ENCODE measurements at places on chromosomes 1 and 21. TPM values are rescaled to one million over a fixed set of nuclear protein-coding genes. Genes with fewer than 3 reads are reported as not detected.
A peak's percentile ranks its signal among the peaks of the same experiment; 100 is the strongest.

The LCE1D gene
- not detected for total RNA-seq

The SFN gene
- total RNA-seq = 1.8 TPM

GRCh38 chr1:58064166-58064565 lies 482.4 kb downstream of the OMA1 start:
- H3K4me3 ChIP-seq = no peak overlapping the region
- DNase-seq = no peak
- H3K27me3 ChIP-seq = no peaks in the 10 kb centered on the region
- no peaks in the 10 kb centered on the region for H3K36me3 ChIP-seq
- no peaks in the 10 kb centered on the region for H3K4me1 ChIP-seq
- no peak overlapping the region for H3K27ac ChIP-seq

GRCh38 chr1:19445417-19446342 lies 39.7 kb downstream of the CAPZB start:
- H3K4me3 ChIP-seq = peak overlapping the region; percentile 28
- peaks cover 61% of the 10 kb centered on the region for H3K4me1 ChIP-seq
- H3K27ac ChIP-seq = no peak overlapping the region
- peaks cover 14% of the 10 kb centered on the region for H3K36me3 ChIP-seq

- peak overlapping the region; percentile 7 for H3K27ac ChIP-seq
- H3K4me3 ChIP-seq = peak overlapping the region; percentile 59
- H3K36me3 ChIP-seq = peaks cover 13% of the 10 kb centered on the region
- peaks cover 3% of the 10 kb centered on the region for H3K27me3 ChIP-seq
These were observed 35.0 kb downstream of the GIPC2 start for GRCh38 chr1:78080767-78081166.

Data from activated naive CD8-positive, alpha-beta T cell treated with anti-CD3 and anti-CD28 coated beads, Interleukin-2, amount 10 ng/mL, durations not matched to agents 7 days and 5 days (primary cell).